ENCODE measurements at places on chromosomes 2 and 18.
A peak's percentile ranks its signal among the peaks of the same experiment; 100 is the strongest.

- DNase-seq, result no peak
Measured at GRCh38 chr2:238113611-238114010, 13.5 kb downstream of the ESPNL start.

DNA sequence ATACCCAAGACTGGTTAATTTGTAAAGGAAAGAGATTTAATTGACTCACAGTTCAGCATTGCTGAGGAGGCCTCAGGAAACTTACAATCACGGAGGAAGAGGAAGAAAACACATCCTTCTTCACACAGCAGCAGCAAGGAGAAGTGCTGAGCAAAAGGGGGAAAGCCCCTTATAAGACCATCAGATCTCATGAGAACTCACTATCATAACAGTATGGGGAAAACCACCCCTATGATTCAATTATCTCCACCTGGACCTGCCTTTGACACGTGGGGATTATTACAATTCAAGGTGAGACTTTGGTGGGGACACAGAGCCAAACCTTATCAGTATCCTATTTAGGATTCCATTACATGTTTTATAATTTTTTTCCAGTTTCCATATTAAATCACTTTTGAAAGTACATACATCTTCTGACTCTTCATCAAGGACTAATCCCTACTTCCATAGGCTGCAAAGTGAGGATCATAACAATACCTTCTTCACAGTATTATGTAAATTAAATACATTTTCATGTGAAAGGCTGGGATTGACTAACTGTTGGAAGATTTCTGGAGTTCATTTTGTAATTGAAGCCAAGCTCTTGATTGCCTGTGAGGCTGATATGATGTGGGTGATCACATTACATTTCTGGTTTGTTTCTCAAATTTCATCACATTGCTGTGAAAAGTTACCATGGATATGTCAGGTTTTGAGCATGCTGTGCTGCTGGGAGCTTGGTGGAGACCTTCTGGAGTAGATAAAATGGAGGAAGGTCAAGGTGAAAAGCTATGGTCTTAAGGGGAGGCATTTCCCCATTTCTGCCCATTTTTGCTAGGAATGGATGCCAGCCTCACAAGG lies 31.7 kb upstream of the CERS6 start:
- DNase-seq, result no peak

DNA sequence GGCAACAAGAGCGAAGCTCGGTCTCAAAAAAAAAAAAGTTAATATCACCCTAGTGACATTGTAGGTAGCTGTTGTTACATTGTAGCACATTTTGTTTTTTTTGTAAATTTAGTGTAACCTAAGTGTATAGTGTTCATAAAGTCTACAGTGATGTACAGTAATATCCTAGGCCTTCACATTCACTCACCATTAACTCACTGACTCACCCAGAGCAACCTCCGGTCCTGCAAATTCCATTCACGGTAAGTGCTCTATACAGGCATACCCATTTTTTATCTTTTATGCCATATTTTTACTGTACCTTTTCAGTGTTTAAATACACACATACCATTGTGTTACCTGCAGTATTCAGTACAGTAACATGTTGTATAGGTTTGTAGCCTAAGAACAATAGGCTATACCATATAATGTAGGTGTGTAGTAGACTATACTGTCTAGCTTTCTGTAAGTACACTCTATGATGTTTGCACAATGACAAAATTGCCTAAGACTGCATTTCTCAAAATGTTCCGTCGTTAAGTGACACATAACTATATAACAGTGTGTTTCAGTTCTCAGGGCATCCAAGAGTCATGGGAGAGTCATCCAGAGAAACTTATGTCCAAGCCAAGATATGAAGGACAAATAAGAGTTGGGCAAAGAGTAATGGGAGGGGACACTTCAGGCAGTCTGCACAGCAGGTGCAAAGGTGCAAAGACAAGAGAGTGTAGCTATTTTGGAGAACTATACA lies 68.4 kb downstream of the TANK start:
- DNase-seq, result no peak

DNA sequence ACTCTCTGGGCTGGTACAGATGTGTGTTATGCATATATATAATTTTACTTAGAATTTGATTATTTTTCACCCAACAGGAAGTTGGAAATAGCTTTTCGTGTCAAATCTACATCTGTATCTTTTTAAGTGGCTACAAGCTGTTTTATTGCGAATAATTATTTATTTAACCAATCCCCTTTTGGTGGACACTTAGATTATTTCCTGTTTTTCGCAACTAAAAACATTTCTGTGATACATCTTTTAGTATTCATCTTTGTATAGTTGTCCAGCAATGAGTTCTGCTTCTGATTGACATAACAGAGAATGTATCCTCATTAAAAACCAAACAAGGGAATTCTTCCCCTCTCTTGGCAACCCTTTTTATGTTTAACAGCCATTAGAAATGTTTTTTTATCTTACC lies 16.6 kb downstream of the SEC11C start:
- DNase-seq, result no peak

GRCh38 chr2:63053889-63054602 lies 3.4 kb downstream of the OTX1 start:
- DNase-seq, result no peak

DNA sequence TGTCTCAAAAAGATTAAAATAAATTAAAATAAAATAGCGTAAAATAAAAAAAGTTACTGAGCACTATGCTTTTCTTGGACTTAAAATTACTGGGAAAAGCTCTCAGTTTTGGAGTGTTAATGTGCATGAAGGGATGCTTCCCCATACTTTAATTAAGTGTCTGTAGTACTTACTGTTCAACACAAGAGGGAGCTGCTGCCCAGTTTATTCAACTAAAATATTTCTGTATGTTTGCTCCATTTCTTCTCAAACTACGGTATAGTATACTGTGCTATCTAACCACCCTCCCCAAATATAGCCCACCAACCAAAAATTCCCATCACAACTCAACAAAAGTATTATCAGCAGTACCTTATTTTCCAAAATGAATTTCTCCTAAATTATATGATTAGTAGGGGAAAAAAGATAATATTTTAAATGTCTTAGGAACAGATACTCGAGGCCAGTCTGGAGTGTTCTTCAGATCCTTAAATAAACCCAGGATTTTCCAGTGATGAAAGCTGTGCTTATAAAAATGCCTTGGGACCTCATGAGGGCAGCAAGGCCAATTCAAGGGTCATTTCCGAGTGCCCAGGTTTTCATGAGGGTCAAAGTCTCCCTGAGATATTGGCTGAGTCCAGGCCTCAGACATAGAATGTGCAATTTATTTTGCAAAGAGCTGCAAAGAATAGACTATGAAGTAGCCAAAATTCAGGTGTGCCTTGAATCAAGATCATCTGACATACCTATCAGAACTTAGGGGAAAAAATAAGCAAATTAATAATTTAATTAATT lies 64.1 kb downstream of the CHRNA1 start:
- DNase-seq, result peak; percentile 63

DNA sequence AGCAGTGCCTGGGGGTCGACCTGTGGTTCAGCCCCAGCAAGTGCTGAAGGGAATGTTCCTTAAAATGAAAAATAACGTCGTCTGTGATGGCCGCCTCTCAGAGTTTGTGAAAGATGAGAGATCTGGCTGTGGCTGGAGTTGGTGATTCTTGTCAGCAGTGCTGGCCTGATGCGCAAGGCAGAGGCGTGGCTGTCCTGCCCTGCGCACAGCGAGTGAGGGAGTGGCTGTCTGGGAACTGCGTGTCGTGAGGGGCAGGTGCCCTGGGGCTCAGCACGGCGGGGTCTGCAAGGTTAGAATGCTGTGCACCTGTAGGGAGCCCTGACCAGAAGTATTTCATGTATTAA lies 8.8 kb downstream of the NFATC1 start:
- DNase-seq, result no peak

DNA sequence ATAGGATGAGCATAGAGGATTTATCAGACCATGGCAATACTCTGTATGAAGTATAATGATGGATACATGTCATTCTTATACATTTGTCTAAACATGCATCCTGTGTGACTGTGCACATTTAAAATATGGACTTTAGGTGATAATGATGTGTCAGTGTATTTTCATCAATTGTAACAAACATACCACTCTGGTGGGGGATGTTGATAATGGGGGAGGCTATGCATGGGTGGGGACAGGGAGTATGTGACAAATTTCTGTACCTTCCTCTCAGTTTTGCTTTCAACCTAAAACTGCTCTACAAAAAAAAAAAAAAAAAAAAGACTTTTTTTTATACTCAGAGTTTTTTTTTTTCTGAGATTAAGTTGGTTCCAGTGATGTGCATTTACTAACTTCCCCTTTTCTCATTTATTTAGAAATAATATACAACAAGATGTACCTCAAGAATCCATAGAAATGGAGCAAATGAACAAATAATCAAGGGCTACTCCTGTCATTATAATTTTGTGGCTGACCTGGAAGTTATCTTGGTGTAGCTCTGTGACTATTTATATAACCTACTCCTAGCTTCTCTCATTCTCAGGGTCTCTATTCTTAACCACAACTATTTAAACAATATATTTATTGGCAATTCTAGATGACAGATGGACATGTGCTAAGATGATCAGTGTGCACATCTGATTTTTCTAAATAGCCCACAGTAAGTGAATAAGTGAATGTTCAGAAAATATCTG lies 108.9 kb upstream of the ITGA4 start:
- no peak for DNase-seq

- no peak for DNase-seq
Measured at GRCh38 chr2:216372761-216373291, 543 bp upstream of the MARCHF4 start.

DNA sequence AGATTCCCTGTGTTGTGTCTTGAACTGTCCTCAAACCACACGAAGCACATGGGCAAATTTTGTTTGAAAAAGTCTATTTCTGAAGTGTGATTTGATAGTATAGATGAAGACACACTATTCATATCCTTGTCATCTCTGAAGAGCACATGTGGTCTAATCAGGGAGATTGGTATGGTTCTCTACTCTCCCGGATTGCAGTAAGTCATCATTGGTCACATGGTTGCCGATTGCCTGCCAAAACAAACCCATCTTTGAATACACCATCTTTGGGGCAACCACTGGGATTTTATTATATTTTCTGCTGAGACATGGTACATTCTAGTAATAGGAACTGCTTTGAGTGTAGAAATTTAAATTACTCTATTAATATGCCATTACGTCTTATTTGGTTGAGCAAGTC lies 186.9 kb downstream of the MYO1B start:
- DNase-seq, result no peak

GRCh38 chr2:17422061-17422460 lies 96.2 kb downstream of the RAD51AP2 start:
- DNase-seq, result no peak

DNA sequence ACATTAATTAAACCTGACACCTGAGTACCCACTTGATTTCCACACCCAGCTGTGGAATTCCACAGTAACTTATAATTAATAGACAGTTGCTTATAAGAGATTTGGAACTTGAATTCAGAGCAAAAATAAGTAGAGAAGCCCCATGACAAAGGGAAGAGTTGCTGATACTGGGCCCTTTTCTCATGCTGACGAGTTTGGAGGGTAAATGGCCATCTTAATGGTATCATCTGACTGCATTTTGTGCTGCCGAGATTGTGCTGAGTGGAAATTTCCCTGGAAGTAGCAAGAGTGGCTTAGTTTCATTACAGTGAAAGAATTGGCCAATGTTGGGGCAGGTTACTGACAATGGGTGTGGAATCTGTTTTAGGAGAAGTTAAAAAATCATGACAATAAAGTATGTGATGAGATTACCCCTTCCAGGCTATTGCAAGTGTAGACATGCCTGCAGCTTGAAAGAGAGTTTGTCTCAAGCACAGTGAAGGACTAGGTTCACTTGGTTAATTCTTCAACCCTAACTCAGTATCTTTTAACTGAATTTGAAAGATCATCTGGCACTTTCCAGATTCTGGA lies 49.9 kb downstream of the VSNL1 start:
- no peak for DNase-seq

- DNase-seq, result no peak
Measured at GRCh38 chr2:18491577-18491976, 68.9 kb downstream of the RDH14 start.

DNA sequence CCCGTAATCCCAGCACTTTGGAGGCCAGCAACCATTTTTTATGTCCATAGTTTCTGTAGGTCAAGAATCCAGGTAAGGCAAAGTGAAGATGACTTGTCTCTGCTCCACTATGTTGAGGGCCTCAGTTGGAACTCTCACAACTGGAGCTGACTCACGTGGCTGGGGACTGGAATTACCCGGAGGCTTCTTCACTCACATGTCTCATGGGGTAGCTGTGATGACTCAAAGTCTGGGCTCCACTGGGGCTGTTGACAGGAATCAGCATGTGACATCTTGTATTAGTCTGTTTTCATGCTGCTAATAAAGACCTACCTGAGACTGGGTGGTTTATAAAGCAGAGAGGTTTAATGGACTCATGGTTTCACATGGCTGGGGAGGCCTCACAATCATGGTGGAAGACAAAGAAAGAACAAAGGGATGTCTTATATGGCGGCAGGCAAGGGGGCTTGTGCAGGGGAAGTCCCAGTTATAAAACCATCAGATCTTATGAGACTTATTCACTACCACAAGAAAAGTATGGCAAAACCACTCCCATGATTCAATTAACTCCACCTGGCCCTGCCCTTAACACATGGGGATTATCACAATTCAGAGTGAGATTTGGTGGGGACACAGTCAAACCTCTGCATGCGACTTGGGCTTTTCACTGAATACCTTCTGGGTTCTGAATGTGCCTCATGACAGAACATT lies 7.8 kb upstream of the PPP1R1C start:
- DNase-seq, result no peak

DNA sequence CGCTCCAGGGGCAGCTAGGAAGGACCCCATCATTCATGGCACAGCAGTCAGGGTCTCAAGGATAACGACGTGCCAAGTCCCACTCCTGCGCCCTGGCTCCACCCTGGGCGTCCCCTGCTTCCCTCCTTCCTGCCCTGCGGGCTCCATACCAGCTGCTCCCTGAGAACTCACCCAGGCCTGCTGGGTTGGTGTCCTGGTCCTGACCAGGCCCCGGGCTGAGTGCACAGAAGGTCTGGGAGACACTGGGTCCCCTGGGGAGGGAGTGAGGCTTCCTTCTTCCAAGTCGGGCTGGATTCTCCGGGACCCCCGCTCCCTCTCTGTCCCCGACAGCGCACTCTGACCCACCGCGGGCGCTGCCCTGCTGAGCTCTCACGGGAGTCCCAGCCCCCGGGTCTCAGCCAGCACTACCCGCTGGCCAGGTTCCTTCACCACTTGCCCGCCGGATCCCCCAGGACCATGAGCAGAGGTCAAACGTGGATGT lies 160.2 kb downstream of the PXDN start:
- DNase-seq, result no peak

GRCh38 chr2:183124957-183125255 lies 663 bp downstream of the NUP35 start:
- DNase-seq, result no peak

GRCh38 chr2:10097352-10098148 lies 17.3 kb upstream of the CYS1 start:
- DNase-seq, result no peak

- no peak for DNase-seq
Measured at GRCh38 chr2:109215866-109216265, 86.9 kb downstream of the SH3RF3 start.

- DNase-seq, result no peak
Measured at GRCh38 chr18:2096551-2096950, 474.8 kb downstream of the METTL4 start.

- DNase-seq, result no peak
Measured at GRCh38 chr2:100546469-100546868, 16.3 kb upstream of the PDCL3 start.

GRCh38 chr2:86078774-86079545 lies 26.7 kb downstream of the POLR1A start:
- peak; percentile 11 for DNase-seq

GRCh38 chr2:19881908-19882265 lies 19.9 kb downstream of the TTC32 start:
- no peak for DNase-seq

- DNase-seq, result no peak
Measured at GRCh38 chr2:9697909-9698308, 67.1 kb upstream of the YWHAQ start.

Measured in CD4-positive, CD25-positive, alpha-beta regulatory T cell (primary cell).